CD4-positive, alpha-beta T cell treated with Interleukin-15 for 4 hours (primary cell): ENCODE measurements at places on chromosomes 2 and 18.

DNA sequence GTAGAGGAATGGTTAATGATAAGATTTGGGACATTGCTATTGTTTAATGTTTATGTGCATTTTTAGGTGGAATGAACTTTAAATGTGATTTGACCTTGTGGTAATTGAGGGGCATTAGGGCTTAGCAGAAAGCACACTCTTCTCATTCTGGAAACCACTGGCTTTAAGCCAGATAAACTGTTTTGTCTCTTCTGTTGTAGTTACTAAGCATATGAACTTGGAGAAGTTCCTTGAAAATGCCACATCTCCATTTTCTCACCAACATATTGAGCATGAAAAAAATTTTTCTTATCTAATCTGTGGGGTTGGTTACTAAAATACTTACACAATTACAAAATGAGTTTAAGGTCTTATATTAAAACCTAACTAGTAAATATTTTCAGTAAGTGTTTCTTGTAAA is 70.8 kb upstream of the FSHR start:
- DNase-seq, result no peak

DNA sequence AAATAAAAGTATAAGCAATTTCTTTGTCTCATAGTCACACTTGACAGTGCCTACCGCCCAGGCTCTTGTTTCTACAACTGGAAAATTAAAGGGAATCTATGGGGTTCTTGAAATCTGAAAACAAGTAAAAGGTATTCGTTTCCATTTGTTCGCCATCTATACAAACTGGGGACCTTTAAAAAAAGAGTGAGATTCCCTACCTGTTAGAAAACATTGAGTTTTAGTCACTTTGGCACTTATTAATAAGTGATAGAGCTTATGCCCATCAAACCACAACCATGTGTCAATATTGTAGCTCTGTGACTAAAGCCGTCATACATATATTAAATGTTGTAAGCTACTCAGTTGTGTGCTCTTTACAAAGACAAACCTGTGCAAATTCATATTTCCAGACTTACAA is 13.2 kb downstream of the FN1 start:
- DNase-seq, result no peak

- DNase-seq, result no peak
These were observed 13.2 kb downstream of the BIN1 start for GRCh38 chr2:127093648-127094210.

GRCh38 chr2:222305516-222306392 is 7.0 kb upstream of the PAX3 start:
- DNase-seq, result no peak

GRCh38 chr2:25606892-25607291 is 66.5 kb downstream of the DTNB start:
- peak; percentile 31 for DNase-seq

DNA sequence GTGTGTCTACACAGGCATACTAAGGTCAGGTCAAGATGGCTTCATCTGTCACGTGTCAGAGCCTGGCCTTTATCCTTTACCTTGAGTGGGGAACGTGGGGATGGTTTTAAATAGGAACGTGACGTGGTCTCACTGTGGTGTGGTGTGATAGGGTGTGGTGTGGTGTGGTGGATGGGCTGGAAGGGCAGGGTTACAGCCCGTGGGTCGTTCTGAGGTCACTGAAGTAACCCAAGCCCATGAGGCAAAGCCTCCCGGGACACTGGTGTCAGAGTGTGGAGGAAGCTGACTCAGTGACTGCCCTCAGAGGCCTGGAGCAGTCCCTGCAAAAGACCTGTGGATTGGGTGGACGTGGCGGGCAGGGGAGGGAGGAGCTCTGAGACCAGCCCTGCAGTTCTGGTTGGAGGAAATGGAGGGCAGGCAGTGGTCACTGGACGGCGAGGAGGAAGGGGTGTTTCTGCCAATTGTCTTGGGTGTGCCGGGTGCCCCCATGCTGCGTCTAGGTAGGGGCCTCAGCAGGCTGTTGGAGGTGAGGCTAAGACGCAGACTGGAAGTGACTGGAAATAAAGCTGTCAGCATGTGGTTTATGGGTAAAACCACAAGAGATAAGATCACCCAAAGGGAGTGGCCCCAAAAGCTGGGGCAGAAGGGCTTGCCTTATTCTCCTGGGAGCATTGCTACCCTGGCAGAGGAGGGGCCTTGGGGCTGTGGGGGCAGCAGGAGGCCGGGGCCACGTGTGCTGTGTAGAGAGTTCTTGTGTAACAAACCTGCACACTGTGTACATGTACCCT is 84.8 kb downstream of the SH3RF3 start:
- peak; percentile 63 for DNase-seq

DNA sequence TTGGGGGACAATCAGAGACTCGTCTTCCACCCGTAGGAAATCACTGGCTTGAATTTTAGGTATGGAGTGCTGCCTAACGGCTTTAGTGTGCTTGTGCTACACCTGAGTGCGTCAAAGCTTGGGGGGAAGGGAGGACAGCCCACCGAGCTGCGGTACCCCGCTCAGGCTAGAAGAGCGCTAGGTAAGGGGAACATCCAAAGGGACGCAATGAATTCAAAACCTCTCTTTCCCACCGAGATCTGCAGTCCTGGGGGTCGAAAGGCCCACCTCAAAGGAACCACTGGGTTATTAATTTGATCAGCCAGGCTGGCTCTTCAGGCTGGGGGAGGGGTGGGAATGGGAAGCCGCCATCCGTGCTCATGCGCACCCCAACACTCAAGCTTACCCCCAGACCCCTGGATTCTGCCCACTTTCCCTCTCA is 2.7 kb downstream of the EPHA4 start:
- DNase-seq, result no peak

DNA sequence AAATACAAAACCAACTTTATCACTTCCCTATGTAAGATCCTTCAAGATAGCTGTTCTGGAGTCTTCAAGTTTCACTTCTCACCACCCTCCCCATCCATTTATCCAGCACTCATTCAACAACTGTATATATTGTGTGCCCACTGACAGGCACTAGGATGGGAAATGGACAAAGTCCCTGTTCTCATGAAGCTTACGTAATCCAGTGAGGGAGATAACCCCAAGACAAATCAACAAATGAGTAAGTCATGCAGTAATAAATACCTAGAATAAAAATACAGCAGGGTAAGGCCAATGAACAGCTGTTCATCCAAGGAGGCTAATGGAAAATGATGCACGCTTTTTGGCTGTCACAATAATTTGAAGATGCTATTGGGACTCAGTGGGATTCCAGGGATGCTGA is 133.8 kb downstream of the MEMO1 start:
- no peak for DNase-seq

GRCh38 chr2:192245329-192245728 is 50.6 kb upstream of the TMEFF2 start:
- DNase-seq, result no peak

GRCh38 chr2:31256611-31257382 is 22.8 kb downstream of the EHD3 start:
- no peak for DNase-seq

- no peak for DNase-seq
These were observed 9.1 kb downstream of the RAX start for GRCh38 chr18:59264121-59264571.

DNA sequence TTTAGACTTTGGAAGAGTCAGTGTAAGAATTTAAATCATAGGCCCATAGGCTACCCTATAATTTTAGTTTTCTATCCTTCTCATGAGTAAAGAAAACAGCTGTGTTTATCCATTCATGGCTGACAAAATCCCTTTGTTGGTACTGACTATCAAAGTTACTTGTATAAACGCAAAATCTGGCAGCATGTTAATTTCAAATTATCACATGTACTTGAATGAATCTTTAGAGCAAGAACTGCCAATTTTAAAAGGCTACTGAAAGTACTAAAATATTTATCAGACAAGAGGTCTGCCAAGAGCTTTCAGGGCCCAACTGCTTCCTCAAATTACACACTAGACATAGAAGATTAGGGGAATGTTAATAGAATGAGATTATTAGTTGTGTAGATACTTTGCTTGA is 66.6 kb downstream of the MYL12B start:
- DNase-seq, result no peak

GRCh38 chr2:239157771-239158170 is 243.0 kb downstream of the HDAC4 start:
- DNase-seq, result no peak

DNA sequence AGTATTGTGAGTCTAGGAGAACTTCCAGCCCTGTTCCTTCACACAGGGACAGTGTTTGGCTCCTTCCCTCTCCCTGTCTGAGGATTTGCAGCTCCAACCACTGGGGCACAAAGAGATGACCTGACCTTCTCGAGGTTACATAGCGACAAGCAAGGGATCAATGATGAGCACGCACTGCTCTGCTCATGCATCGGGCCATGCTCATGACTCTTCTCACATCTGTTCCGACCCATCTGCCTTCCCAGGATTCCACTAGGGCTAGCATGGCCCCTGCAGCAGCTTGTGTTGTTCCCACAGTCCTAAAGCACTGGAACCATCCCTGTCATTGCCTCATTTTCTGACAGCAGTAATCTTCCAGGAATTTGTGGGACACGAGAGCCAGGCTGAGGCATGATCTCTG is 78.8 kb upstream of the ARHGAP28 start:
- DNase-seq, result no peak

DNA sequence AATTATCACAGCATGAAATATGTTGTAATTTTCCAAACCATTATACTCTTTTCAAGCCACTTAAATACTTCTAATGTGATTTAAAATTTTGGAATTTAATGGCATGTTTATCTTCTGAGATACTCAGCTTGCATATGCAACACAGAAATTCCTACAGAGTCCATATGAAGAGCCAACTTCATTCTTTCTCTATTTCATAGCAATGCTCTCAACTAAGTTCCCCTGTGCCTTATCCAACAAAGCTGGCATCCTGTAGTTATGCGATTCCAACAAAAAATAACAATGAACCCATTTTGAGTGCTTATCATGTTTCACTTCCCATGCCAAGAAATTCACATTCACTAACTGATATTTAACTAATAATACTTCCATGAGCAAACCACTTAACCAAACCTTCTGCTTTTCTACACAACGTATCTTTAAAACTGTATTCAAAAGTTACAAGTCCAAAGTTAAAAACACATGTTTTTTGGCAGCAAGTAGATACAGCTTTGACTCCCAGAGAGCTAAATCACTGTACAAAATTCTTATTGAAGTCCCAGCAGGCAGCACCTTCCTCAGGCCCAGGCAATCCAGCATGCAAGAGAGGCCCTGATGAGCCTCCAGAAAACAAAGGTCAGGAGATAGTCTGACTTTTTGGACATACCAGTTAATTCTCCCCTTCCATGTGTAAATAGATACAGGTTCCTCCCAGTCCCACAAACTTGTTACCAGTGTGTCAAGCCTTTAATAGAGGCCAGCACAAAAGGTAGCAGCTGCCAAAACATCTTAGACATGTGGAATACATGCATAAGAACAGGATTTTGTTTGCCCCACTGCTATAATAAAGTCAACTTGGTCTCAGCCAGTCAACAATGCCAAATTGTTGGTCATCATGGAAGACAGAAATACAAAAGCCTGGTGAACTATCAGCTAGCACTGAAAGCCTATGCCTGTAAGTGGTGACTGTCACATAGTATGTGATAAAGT is 113.1 kb upstream of the WDR75 start:
- DNase-seq, result no peak

DNA sequence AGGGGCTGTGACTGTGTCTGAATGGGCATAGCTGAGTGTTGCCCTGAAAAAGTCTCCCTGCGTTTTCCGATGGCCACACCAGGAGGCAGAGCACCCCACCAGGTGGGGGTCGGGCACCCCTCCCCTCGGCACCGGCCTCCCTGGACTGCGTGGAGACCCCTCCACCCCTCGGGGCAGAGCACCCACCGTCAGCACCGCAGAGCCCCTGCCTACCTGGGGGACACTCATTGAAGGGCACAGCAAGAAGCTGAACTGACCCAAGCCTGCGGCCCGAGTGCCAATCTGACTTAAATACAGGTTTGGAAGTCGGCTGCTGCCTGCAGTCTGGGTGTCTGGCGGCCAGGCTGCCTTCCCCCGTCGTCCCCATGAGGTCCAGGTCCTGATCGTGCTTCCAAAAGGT is 69.9 kb downstream of the KCNG2 start:
- DNase-seq, result no peak

- DNase-seq, result no peak
These were observed 179.7 kb downstream of the ANAPC1 start for GRCh38 chr2:111704246-111704645.

GRCh38 chr18:55585920-55586561 is 2.0 kb downstream of the TCF4 start:
- no peak for DNase-seq

DNA sequence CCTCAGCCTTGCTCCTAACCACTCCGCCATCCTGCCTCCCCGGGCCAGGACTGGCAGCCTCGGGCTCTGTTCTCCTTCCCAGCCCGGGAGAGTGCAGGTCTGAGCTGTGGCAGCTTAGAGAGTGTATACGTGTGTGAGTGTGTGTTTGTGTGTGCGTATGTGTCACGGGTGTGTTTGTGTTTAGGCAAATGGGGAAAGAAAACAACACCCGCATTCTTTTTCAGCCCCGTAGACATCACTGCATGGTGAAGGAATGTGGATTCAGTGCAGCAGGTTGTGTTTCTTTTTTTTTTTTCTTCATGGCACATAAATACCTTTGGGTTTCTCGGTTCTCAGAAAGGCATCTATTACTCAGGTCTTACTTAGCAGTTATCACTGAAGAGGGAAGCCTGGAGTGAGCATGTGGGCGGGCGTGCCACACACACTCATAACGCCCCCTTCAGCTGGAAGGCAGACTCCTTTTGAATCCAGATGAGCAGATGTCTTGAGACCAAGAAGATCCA is 44.2 kb downstream of the GLI2 start:
- no peak for DNase-seq

- DNase-seq, result no peak
These were observed 57.3 kb downstream of the ITGA6 start for GRCh38 chr2:172484706-172485105.

GRCh38 chr18:24560511-24560981 is 100.1 kb downstream of the HRH4 start:
- no peak for DNase-seq

- DNase-seq, result no peak
These were observed 50.3 kb upstream of the NFE2L2 start for GRCh38 chr2:177314722-177315264.

DNA sequence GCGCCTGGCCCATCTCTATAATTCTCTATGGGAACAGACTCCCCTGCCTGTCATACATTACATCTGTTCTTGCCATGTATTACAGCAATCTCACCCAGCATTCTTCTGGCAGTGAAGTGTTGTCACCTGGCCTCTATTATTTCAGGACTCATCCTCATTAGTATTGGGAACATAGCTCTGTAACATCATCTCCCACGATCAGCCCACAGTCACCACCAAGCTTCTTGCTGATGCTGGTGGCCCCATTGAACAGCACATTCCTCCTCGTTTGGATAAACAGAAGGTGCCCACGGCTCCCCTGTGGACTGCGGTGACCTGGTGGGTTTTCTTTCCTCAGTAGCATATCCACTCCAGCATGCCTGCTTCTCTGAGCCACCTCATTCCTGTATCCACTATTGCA is 21.5 kb downstream of the CHCHD5 start:
- DNase-seq, result no peak

GRCh38 chr18:31225668-31226067 is 63.0 kb upstream of the DSC1 start:
- DNase-seq, result no peak

GRCh38 chr2:19642501-19642900 is 259.3 kb downstream of the TTC32 start:
- no peak for DNase-seq

GRCh38 chr2:33522576-33522975 is 46.1 kb downstream of the RASGRP3 start:
- no peak for DNase-seq

GRCh38 chr18:56575819-56576663 is 62.4 kb downstream of the TXNL1 start:
- DNase-seq, result peak; percentile 21

GRCh38 chr18:45825258-45826044 is at the start of gene SIGLEC15:
TSS of gene SIGLEC15 (plus strand) at chr18:45825675. CDS start at chr18:45825729, 54 bp downstream.
- no peak for DNase-seq

GRCh38 chr2:10829299-10829698 is 16.7 kb upstream of the PDIA6 start:
- no peak for DNase-seq
